NCI-H187 (cell line): ENCODE measurements at places on chromosomes 6 and 20.

DNA sequence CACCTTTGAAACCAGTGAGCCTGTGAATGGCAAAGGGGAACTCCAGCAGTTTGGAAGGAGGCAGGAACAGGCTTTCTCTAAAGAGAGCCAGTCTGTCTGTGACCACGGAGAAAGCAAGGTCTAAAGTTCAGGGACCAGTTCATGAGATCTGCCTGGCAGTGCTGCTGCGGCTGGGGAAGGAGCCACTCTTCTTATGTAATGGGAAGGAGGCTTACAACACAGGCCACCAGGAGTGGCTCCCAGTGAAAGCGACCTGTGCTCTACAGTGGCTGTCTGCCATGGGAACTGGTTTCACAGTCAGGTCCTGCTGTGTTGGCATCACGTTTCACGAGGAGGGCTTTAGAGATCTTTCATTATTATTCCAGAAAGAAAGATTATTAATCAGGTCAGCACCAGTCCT is 291.9 kb upstream of the PRDM1 start:
- DNase-seq: no peak

DNA sequence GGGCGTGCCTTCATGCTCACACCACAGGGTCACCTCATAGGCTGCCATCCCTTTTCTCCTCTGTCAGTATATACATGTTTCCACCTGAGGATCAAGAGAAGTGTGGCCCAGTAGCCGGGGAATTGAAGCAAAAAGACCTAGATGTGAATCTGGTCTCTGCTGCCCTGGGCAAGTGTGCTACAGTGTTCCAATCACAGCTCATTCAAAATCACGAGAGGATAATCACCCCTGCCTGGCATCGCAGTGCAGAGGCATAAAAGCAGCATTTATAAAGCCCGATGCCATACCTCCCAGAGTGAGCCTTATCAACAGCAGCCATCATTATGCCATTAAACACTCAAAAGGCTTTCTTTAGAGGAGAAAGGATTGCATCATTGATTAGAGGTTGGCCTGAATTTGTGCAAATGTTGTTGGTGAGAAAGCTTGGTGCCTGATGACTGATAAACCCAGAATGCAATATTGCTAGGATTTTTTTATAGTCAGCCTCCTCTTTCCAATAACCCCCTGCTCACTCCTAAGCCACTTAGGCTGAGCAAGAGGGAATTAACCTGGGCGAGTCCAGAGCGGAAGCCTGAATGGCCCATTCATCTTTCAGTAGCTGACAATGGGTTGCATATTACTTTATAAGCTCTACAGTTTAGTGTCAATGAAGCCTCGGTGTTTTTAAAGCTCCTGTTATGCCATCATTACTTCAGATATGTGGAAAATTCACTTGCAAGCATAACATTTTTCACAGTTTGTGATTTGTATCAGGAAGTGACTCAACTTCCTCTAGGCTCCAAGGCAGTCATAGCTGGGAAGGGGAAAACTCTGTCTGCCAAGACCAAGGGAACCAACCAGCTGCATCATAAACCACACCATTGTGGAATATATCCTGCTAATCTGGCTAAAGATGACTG is 92.5 kb upstream of the NXT1 start:
- no peak for DNase-seq

- no peak for DNase-seq
Measured at GRCh38 chr6:130671119-130671518, 156.1 kb upstream of the SMLR1 start.

DNA sequence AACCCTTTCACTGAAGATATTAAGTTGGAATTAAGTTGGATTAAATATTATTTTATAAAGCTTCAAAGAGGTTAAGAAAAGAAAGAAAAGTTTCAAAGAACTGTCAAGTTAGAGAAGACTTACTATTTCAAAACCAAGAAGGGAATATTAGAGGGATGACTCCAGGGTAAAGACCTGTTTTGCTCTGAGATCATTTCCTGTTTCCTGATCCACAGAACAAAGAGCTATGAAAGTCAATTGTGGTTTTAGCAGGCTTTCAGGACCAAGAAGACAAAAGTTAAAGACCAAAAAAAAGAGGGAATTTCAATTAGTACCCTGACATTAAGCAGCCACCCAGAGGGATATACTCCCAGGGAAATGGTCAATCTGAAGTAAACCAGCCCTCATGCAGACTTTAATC is 19.4 kb downstream of the ESF1 start:
- no peak for DNase-seq

DNA sequence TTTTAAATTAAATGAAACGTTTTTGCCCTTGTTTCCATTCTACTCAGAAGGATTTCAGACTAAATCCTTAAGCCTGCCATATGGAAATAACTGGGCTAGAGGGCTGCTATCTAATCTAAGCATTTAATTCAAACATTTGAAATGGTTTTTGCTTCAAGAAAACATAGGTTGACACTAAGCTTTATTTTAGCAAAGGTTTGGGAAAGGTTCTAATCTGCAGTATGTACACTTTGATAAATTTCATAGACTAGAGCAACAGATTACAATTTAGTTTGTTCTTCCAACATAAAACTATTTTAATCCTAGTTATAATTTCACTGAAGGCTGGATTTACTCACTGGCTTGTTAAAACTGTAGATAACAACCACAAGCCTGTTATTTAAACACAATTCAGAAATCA is 72.1 kb downstream of the TMEM200A start:
- no peak for DNase-seq

DNA sequence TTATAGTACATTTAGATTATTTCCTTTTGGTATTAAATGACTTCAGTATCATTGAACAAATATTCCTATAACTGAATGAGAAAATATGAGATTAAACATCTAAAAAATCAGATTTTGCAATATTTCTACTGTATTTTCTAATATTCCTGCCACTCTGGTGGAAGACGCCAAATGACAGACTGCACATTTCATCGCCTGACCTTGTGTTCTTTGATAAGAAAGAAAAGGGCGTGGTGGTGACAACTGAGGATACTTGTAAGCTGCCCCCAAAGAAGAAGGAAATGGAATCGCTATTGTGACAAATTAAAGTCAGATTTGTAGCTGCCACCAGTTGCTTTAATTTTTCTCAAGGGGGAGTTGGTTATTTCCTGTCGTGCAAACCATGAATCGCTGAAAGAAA is 131.3 kb downstream of the MTFR2 start:
- no peak for DNase-seq

GRCh38 chr6:82385102-82385501 is 21.5 kb downstream of the TPBG start:
- no peak for DNase-seq
